Activated T-helper 1 cell treated with anti-CD3 and anti-CD28 coated beads, Interleukin-12 subunit alpha, Interleukin-12 subunit beta, Interleukin-2, Interleukin-4 antibody, amounts not matched to agents 30 ng/mL and 10 ng/mL and 1 ng/mL, durations not matched to agents 14 hours and 24 hours and 36 hours (primary cell): ENCODE measurements at places on chromosomes 3 and 15. TPM values are rescaled to one million over a fixed set of nuclear protein-coding genes. Genes with fewer than 3 reads are reported as not detected.

GPR15 gene
- 5.6 and 6.8 TPM in 2 replicates for total RNA-seq

MORC1 gene
- total RNA-seq = not detected in 2 replicates

NPAP1 gene
- total RNA-seq = not detected in 2 replicates

HESX1 gene
- total RNA-seq = 0.18 and 0.32 TPM in 2 replicates

CHRM5 gene
- total RNA-seq = not detected in 2 replicates

SLC2A2 gene
- total RNA-seq = not detected in 2 replicates

TMCO5A gene
- total RNA-seq = not detected in 2 replicates

CGGBP1 gene
- total RNA-seq = 90.5 and 95.0 TPM in 2 replicates
